ENCODE measurements at places on chromosomes 16 and 17.

DNA sequence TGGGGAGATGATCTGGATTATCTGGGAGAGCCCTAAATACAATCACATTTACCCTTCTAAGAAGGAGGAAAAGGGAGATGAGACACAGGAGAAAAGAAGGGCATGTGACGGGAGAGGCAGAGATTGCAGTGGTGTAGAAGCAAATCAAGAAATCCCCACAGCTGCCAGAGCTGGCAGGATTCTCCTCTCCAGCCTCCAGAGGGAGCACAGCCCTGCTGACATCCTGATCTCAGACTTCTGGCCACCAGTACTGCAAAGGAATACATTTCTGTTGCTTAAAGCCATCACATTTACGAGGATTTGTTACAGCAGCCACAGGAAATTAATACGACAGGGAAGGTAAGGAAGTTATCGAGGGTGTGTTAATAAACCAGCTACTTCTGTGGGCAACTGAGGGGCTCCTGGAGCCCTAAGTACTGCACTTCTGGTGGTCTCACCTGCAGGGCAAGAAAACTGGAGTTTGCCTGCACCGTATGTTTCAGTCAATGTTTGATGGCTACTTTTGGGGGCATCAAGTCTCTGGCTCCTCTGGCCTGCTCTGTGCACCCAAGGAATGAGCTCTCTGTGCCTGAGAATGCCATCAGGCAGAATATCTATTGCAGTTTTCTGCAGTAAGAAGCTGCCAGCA, 22.9 kb upstream of the CDH13 start:
- DNase-seq, result peak; percentile 34

GRCh38 chr17:15233022-15233805, 31.9 kb downstream of the PMP22 start:
- no peak for DNase-seq

DNA sequence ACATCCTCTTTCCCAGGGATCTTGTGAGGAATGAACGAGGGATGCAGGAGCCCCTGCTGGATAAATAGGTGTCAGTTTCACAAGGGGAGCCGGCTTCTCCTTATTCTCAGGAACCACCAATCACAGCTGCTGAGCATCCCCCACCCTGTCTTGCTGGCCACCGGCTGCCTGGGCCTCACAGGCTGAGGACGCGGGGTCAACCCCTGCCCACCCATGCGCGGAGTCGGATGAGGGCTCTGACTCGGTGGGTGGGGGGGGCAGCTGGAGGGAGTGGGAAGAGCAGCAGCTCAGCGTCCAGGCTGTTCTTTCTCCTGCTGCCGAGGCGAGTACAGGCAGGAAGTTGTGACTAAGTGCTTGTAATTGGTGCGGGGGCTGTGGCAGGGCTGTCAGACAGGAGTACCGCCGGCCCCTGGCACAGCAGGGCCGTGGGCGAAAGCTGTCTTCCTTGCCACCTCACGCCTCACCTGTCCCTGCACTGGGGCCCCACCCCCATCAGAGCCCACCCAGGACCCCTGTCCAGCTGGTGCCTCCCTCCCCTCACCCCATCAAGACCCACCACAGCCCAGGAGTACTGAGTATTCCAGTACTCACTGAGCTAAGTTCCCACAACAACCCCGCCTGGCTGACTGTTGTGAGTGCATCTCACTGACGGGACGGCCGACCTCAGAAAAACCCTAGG, 11.0 kb upstream of the DPEP1 start:
- peak; percentile 95 for DNase-seq

DNA sequence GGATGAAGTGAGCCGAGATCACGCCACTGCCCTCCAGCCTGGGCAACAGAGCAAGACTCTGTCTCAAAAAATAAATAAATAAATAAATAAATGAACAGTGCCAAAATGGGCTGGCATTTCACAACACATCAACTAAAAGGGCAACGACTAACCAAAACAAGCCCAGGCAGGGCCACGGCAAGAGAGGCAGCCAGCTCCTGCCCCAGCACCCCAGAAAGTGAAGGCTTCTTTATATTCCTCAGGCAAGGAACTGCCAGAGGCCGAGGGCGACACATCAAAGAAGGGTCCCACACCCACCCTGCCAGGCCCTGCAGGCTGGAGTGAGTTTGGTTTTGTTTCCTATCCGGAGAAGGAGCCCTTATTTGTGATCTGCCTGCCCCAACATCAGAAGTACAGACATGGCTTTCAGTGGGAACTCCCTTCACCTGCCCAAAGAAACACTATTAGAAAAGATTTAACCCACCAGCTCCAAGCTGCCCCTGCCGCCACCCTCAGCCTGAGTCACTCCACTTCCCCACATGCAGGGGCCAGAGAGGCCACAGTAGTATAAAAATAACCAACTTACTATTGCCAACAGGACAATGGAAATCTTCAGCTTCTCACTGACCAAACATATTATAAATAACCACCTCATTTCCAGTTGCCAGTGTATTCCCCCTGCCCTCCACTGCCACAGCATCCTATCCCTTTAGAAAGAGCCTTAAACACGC, 8.0 kb downstream of the FBXO31 start:
- DNase-seq, result no peak

DNA sequence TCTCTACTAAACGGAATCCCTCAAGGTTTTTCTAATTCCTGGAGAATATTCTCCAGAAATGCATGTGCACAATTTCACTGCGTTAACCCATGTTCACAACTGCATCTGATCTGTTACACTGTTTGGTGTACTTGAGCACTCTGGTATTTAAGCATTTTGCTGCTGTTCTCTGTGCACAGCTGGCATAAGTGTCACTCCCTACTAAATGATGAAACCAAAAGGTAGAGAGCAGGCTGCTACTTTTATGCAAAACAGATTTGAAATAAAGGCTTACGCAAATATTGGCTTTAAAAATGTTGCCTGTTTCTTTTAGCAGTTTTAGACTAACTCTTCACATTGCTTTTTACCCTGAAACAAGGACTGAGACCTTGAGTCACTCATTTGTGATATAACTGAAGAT, 41.7 kb downstream of the ESRP2 start:
- no peak for DNase-seq

GRCh38 chr16:8113843-8114242, 476.5 kb downstream of the TMEM114 start:
- DNase-seq, result no peak

DNA sequence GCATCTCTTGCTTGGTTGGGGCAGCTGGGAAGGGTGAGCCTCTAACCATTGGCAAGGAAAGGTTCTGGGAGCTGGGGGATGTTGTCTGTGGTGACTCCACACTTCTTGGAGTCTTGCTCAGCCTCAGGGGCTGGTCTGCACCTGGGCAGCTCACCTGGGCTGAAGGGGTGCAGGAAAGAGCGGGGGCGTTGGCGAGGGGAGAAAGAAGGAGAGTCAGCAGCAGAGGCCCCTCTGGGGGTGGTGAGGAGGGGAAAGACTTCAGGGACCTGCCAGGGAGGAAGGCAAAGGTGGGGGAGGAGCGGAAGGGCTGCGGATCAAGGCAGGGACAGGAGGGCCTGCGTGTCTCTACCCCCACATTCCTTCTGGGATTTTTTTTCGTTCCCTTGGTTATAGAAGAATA, 47.7 kb downstream of the CCDC42 start:
- DNase-seq, result no peak

GRCh38 chr17:30922235-30923030, 688 bp downstream of the ADAP2 start:
- no peak for DNase-seq

DNA sequence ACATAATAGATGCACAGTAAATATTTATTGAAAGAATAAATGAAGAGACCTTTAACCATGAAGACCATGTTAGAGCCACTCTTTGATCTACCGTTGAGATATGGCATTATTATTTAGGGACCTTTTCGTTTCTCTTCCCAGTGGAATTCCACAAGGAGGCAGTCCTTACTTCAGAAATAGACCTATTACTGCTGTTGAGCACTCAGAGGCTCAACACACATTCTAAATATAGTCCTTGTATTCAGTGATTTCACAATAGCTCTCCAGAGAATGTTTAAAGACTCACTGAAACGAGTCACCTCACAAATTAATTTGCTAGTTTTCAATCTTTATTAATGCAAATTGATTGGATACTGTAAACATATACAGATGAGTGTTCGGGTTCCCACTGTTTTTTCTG, 603.8 kb downstream of the CDH8 start:
- no peak for DNase-seq

- no peak for DNase-seq
Observed at GRCh38 chr16:85078226-85078625, 34.0 kb downstream of the CIBAR2 start.

GRCh38 chr17:45060382-45060796, 728 bp upstream of the NMT1 start:
- no peak for DNase-seq

DNA sequence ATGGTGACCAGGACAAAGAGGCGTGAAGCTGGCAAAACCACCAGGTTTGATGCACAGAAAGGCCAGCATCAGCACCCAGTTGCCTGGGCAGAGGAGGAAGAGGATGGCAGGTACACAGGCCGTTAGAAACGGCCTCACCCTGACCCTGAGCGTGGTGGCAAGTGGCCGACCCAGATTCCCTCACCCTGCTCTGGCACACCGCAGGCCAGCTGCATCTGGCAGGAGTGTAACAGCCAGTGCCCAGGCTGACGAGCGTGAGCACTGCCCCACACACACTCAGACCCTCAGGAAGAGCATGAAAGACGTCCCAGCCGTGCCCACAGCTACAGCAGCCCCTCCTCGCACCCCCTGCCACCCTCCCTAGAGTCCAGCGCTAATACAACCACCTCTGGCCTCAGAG, 82.0 kb downstream of the ANKRD11 start:
- DNase-seq, result no peak

DNA sequence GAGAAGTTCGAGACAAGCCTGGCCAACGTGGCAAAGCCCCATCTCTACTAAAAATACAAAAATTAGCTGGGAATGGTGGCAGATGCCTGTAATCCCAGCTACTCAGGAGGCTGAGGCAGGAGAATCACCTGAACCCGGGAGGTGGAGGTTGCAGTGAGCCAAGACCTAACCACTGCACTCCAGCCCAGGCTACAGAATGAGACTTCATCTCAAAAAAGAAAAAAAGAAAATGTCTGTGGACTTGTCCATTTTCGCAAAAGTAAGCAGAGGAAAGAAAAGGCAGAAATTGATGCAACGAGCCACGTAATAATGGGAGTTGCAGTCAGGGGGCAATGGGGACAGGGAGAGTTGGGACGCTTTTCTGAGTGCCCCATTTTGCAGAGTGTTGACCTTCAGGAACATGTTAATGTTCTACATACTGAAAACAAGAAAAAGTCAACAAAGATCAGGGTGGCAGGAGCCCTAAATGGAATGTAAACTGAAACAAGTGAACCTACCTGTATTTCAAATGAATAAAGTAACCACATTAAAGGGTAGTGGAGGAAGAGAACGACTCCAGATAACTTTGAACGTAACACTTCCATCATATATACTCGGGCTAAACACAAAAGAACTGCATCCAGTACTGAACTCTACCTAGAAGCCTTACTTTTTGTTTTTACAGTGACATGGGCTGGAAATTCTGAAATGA, 76.4 kb downstream of the CNGB1 start:
- no peak for DNase-seq

DNA sequence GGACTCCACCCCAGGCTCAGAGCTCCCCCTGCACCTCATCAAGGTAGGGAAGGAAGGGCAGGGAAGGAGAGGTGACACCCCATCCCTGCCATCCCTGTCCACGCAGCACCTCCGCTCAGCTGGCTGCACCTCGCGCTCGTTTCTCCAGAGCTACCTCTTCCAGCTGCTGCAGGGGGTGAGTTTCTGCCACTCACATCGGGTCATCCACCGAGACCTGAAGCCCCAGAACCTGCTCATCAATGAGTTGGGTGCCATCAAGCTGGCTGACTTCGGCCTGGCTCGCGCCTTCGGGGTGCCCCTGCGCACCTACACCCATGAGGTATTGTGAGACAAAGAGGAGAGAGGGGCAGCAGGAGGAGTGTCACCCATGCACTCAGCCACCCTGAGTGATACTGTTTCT, 1.4 kb downstream of the CDK3 start:
- no peak for DNase-seq

- no peak for DNase-seq
Observed at GRCh38 chr17:36946726-36947091, 2.0 kb upstream of the AATF start.

GRCh38 chr17:7094652-7095019, 14.6 kb upstream of the CLEC10A start:
- DNase-seq, result no peak

DNA sequence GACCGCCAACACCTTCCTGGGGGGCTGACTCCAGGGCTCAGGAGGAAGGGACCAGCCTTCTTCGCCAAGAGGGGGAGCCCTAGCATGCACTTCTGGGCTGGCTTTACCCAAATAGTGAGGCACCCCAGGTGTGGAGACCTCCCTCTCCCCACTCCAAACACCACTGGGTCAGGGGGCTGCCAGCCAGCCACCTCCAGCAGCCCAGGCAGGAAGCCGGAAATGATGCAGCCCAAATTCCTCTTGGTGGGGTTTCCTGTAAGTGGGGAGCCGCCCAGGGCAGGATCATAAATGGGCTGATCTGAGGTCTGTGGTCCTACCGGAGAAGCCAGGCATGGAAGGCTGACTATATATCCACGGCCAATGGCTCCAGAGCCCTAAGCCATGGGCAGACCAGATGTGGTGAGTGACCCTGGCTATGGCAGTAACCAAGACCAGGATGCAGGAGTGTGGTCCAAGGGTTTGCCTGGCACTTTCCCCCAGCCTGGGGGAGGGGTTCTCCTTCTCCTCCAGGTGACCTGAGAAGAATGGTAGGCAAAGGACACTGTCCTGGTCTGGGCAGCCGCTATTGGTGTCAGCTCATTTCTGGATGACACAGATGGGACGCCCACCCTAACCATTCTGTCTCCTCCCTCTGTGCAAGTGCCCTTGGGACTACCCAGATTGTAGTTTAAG, 4.2 kb downstream of the GIT1 start:
- no peak for DNase-seq

Measured in renal pelvis (tissue), 12 donors.